ENCODE measurements at places on chromosomes 12 and 14.

DNA sequence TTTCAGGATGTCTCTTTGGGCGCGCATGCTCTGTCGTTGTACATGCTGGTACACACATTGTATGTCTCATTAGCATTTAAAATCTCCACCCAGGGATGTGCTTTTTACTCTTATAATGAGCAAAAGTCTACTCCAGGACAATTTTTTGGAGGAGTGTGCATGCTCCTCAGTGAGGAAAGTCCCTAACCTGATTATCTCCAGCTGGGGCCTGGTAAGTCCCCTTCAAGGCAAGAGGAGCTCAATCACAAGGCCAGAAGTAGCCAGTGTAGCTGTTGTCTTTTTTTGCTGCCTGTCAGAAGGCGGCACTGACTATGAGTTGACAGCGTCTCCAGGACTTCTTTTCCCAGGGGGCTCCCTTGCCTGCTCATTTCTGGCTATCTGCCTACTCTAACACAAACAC, 218.3 kb upstream of the CNTN1 start:
- DNase-seq = no peak

GRCh38 chr12:54412786-54413185, 6.3 kb downstream of the ITGA5 start:
- no peak for DNase-seq

- no peak for DNase-seq
Observed at GRCh38 chr12:48767047-48767446, 21.8 kb downstream of the ADCY6 start.

DNA sequence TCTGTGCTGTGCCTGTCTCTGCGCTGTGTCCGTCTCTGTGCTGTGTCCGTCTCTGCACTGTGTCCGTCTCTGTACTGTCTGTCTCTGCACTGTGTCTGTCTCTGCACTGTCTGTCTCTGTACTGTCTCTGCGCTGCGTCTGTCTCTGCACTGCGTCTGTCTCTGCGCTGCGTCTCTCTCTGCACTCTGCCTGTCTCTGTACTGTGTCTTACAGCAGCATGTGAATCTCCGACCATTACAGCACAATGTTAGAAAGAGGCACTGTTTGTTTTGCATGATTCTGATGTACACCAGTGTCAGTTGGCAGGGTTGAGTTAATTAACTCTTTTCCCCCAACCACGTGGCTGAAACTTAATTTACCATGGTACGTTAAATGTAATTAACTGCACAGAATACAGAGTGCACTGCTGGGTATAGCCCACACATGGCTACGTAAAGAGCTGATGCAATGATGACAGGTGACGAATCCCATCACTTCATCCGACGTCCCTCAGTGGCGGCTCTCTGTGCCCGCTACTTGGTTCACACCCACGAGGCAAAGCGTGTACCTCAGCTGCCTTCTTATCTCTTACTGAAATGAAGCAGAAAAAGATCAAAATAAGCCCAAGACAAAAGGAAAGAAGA, 127.7 kb upstream of the SFSWAP start:
- DNase-seq = peak; percentile 53

DNA sequence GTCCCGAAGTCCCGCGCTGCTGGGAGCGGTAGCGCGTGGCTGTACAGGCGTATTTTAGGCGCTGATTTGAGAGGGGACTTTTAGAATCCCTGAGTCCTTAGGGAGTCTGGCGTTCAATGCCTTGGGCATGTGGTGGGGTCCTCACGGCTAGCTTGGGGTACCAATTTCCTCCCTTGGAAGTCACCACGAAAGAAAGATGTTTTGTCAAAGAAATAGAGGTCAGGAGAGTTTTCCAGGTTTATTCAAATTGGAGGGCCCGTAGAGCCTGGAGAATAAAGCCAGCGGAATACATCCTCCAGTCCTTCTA, 63.9 kb downstream of the KLHL28 start:
- DNase-seq = no peak

DNA sequence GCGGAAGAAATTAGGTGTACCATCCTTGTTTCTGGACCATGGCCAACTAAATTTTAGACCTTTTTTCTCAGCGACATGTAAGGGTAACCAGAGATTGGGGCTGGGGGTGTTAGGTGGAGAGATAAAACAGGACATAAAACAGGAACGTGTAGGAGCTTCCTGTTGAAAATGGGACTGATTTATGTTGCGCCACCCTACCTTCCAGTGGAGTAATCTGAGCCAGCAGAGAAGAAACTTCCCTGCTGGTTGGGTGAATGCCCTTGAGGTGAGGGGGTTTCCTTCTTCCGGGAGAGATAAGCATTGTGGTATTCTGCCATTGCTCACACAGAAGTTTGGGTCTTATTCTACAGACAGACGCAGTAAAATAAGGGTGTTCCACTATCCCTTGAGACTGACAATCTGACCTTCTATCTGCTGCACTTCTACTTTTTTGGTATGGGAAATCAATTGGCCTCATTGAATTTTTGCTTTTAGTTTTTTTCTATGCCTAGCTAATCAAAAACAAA, 417.6 kb downstream of the PCNX1 start:
- DNase-seq = no peak

DNA sequence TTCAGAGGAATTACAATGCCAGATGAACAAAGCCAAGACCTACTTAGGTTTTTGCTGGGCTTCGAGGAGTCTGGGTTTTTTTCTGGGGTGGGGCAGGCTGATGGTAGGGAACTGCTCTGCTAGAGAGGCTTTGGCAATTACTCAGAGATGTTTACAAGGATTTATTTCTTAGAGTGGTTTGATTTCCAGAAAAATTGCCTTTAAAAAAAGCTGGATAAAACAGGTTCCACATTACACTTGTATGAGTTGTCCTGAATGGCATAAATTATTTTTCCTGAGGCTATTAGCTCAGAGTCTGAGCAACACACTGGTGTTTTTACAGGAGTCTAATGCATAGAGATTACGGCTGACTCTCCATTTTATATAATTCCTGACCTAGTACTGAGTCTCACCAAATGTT, 118.5 kb upstream of the FRMD6 start:
- DNase-seq = no peak

GRCh38 chr14:39430762-39431415, 1.3 kb downstream of the FBXO33 start:
- DNase-seq = no peak

- DNase-seq = no peak
Observed at GRCh38 chr12:19652386-19652785, 213.1 kb downstream of the AEBP2 start.

GRCh38 chr14:101442451-101442850, 118.8 kb upstream of the DIO3 start:
- DNase-seq = no peak

DNA sequence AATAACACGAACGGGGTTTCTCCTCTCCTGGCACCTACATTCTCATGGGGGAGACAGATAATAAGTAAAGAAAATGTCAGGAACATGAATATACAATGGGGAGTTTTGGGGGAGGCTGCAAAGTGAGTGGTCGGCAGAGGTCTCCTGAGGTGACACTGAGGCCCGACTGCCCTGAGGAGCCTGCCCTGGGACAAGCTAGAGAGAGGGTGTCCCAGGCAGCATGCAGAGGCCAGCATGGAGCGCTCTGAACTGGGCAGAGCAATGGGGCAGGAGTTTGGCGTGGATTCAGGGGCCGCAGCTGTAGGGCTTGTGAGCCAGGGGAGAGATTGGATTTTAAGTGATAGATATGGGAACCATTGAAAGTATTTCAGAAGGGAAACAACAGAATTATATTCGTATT, 320.5 kb downstream of the CACNA1C start:
- no peak for DNase-seq

GRCh38 chr12:82904219-82904790, 217.6 kb downstream of the TMTC2 start:
- no peak for DNase-seq

DNA sequence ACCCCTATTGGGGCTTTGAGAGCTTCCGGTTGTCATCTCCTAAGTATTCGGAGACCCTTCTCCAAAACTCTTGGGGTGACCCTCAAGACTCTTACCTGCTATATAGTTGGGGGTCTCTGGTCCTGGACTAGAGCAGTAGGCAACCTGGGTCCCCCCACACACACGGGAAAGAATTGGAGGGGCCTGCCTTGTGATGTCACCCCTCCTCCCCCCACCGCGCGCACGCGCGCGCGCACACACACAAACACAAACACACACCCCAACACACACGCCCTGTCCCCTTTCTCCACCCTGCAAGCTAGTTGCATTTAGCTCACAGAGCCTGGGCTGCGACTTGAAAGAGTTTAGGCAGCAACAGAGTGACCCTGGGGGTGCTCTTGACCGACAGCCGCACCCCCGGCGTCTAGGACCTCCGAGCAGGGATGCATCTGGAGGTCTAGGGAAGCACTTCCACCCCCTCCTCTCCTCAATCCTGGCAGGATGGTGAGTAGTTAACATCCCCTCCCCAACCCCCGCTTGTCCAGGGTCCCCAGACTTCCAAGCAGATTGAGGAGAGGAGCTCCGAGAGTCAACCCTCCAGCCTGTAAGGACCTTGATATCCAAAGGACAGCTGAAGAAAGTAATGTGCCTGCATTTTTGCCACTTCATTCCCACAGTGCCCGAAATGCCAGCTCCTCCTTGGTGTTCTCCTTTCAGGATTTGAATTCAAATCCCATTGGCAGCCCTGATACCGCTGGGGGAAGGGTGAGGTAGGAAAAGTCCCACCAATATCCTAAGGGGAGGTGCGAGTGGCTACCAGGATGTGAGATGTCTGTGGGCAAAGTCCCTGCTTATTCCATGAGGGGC, 1.4 kb upstream of the DNAJC14 start:
- peak; percentile 71 for DNase-seq

GRCh38 chr12:66065150-66065549, 65.4 kb downstream of the LLPH start:
- no peak for DNase-seq

DNA sequence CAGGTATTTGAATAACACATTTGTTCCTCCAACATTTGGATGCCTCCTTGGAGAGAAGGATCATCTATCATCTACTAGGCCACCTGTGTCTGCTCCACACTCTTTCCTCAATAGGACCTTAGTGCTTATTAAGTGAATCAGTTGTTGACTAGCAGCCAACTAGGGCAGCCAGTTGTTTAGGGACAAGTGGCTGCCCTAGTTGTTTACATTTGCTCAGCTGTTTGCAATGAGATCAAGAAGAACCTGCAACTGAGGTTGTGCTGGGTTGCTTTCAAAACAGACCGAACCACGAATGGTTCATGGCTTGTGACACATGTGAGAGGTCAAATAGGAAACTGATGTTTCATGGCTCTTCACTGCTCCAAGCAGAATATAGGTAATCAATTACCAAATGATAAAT, 53.8 kb downstream of the TMCC3 start:
- no peak for DNase-seq

GRCh38 chr14:101823066-101823465, 61.6 kb downstream of the PPP2R5C start:
- DNase-seq = no peak

GRCh38 chr12:124759841-124760503, 103.7 kb downstream of the SCARB1 start:
- DNase-seq = no peak

GRCh38 chr12:27324530-27324929, 8.1 kb upstream of the BMAL2 start:
- DNase-seq = no peak

DNA sequence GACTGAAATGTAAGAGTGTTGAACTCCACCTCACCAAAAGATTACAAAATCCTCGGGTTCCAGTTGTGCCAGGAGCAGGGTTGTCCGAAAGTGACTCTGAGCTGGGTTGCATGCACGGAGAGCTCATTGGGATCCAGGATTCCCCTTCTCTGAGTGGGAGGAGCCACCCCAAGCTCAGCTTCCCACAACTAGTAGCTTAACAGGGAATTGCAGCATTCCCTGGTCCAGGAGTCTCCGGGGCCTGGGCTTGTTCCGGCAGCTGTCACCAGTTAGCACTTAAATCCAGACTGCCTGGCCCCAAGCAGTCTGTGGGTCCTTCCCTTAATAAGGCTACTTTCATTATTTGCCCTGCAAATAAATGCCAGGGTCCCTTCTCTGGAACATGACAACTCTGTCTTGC, 50.1 kb downstream of the CD9 start:
- DNase-seq = peak; percentile 92

- peak; percentile 30 for DNase-seq
Observed at GRCh38 chr12:14853961-14854360, 10.6 kb upstream of the ART4 start.

GRCh38 chr12:105843561-105843960, 295.2 kb downstream of the NUAK1 start:
- no peak for DNase-seq

DNA sequence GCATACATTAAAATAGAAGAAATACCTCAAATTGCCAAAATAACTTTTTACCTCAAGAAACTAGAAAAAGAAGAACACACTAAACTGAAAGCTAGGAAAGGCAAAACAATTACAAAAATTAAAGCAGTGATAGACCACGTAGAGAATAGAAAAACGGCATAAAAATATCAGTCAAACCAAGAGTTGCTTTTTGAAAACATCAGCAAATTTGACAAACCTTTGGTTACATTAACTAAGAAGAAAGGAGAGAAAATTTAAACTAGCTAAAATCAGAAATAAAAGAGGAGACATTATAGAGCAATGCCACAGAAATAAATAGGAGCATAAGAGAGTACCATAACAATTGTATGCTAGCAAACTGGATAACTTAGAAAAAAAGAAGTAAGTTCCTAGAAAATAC, 553.8 kb downstream of the CCER1 start:
- no peak for DNase-seq

DNA sequence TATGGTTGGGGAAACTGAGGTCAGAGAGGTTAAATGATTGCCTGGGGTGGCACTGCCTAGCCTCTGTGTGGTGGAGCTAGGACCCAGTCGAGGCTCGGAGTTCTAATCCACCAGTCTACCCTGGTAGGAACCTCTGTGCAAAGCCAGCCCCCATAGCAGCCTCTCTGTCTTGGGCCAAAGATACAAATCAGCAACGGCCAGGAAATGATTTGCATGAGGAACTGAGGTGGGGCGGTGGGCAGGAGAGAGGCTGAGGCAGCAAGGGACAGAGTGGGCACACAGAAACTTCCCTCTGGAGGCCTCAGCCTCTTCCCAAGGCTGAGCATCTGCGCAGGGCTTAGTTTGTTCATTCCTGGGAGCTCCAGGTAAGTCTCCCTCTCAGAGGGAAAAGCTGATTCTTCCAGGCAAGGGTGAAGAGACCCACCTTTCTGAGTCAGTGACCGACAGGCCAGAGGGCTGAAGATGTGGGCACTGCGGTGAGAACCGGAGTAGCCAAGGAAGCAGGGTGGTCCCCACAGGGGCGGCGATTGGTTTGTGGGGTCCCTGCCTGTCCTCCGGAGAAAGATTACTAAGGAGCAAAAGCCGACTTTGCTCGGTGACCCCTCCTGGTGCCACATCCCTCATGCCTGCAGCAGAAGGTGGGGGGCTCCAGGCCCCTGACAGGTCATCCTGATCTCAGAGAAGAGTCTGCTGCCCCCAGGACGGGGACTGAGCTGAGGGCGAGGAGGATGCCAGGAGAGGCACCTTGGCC, 134.6 kb downstream of the CACNA1C start:
- no peak for DNase-seq

Data from BE2C (cell line).